ENCODE measurements at places on chromosomes 7 and 10. TPM values are rescaled to one million over a fixed set of nuclear protein-coding genes. Genes with fewer than 3 reads are reported as not detected.

The NT5C3A gene
- total RNA-seq: 36.5 TPM

The SYT15 gene
- 1.0 TPM for total RNA-seq

The UPF2 gene
- 21.5 TPM for total RNA-seq

- DNase-seq: no peak
Measured at GRCh38 chr7:70313271-70313670, 715.0 kb downstream of the AUTS2 start.

DNA sequence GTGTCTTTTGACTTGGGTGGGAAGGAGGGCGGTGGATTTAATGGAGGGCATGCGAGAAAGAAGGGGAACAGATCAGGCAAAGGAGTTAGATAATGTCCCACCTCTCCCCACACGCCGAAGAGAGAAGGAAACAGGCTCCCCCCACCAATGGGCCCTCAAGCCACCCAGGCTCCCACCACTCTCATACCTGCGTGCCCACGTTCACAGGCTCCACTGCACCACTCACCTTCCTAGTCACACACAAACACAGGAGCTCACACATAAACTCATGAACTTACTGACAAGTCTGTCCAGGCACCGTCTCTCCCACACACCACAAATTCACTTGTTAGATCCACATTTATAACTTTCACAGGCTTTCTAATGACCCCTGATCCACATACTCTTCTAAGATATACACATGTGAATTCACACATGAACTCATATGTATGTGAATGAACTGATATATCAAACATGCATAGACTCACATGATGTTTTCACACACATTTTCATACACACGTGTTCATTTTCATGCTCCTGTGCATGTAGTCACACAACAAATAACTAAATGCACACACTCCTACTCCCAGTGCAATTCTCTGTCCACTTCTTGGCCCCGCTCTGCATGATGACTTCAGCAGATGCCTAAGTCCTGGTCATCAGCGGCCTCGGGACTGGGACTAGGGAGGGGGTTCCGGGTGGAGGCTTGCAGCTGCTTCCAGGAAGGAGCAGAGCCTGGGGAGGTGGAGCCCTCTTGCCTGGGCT, 1.5 kb downstream of the LZTS2 start:
- no peak for DNase-seq

- DNase-seq: no peak
Measured at GRCh38 chr7:19617901-19618300, 90.9 kb downstream of the POLR1F start.

DNA sequence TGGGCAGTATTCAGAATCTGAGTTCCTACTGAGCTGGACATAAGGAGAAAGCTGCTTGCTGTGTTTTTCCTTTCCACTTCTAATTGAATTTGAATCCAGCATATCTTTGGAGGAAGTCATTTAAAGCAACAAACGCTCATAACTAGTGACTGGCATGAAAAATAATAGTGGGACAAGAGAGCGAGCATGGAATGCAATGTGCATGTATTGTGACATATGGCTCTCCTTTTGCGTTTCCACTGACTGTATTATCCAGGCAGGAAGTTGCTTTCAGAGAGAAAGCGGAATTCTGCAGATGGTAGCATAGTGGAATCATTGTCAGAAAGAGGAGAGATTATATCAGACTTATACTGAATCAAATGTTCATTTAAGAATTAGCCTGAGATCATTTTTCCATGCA, 368.6 kb downstream of the REEP3 start:
- no peak for DNase-seq

DNA sequence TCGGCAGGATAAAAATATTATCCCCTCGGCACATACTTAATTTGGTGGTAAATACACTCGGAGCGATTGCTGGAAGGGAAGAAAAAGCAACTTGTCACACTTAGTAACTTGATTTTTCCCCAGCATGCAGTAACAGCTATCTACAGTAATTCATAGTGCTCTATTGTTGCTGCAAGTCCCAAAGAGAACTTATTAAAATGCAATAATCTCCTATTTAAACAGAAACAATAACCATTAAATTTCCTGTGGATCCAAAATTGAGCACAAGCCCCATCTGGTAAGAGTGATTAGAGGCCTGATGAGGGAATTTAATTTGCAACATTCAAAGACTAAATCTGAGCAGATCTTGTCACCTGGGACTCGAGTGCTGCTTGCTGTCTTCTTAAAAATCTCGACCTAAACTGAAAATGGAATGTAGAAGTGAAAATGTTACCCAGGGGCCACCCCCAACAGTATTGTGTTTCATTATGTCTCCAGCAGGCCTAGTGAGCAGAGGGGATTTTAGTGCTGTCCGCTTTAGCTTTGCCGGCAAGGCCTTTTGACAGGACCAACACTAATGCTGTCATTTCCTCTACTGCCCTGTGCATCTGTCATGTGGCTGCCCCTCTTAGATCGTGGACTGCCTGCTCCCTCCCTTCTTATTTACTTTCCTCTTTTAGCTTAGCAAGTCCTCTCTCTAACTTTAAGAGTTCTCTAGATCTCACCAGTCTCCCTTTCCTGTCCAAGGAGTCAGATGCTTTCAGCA, 639.7 kb downstream of the AUTS2 start:
- no peak for DNase-seq

DNA sequence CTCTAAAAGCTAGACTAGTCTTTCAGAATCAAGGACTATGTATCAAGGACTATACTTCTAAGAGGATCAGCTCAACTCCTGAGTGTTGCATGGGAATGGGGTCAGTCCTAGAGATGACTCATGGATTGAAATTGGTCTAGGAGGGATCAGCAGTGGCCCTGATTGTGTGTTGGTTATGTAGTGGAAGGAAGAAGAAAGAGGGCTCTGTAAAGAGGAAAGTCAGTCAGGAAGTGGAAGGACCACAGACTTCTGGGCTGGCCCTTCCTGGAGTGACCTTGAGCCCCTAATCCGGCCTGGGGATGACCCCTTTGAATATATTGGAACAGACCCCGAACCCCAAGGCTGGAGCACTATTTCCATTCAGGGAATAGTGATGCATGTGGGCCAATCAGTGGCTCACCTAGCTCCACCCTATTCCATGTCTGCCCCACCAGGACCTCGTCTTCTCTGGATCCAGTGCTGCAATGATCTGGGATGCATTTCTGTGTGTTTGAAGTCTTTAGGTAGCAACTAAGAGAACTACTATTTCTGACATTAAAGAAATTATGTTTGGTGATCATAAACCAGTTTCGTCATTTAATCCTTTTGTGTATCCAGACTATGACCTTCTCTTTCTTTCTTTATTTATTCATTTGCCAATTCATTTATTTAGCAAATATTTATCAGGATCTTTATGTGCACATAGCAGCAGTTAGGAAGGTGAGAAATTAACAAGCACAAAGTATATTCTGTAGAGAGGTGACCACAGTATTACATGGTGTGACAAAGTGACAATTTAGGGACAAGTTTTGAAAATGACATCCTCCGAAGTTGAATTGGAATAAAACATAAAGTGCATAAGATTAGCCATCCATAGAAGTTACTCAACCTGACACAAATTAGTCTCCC, 48.6 kb upstream of the KIF5B start:
- no peak for DNase-seq

- no peak for DNase-seq
Measured at GRCh38 chr7:45982907-45983719, 62.0 kb upstream of the IGFBP3 start.

- no peak for DNase-seq
Measured at GRCh38 chr7:93894426-93894825, 3.9 kb upstream of the TFPI2 start.

GRCh38 chr10:75195035-75195763, 15.4 kb upstream of the VDAC2 start:
- no peak for DNase-seq
